ENCODE measurements at places on chromosomes 12 and 14.

- peak; percentile 32 for DNase-seq
- no peak overlapping the region for H3K4me3 ChIP-seq
- H3K36me3 ChIP-seq: no peaks in the 10 kb centered on the region
- no peaks in the 10 kb centered on the region for H3K4me1 ChIP-seq
Observed at GRCh38 chr12:27383429-27384260, 51.0 kb downstream of the BMAL2 start.

DNA sequence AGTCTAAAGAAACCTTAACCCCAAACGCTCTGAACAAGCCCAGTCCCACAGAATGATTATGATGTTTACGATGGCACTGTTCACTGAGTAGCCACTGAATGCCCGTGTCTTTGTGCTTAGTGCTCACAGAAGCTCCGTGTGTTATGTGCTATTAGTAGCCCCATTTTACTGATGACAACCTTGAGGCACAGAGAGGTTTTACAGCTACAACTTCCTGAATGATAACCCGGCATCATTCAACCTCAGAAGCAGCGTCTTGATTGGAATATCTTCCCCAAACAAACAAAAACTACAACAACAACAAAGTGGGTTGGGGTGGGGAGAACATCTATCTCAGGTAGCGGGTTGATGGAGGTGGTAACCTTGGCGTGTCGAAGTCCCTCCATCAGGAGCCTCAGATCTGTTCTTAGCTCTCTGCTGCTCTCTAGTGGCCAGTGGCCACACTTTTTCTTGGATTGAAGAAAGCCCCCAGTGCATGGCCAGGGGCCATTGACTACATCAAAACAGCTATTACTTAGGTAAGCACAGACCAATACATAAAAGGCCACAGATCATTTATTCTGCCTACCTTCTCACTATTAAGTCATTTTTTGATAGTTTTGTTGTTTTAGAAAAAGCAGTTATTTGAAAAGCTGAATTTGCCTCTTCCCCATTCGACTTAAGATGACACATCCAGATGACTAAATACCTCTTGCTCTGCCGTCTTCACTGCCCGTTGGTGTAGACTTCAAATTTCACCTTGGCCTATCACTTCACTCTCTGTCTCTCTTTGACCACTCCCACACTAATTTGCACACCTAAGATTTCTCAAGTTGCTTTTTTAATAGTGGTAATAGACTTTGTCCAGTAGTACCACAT, 376.9 kb downstream of the GALC start:
- no peak overlapping the region for H3K27ac ChIP-seq
- no peaks in the 10 kb centered on the region for H3K36me3 ChIP-seq
- H3K27me3 ChIP-seq: no peaks in the 10 kb centered on the region
- no peaks in the 10 kb centered on the region for H3K4me1 ChIP-seq
- DNase-seq: no peak

- H3K4me3 ChIP-seq: no peak overlapping the region
- no peaks in the 10 kb centered on the region for H3K4me1 ChIP-seq
- H3K27ac ChIP-seq: no peak overlapping the region
- H3K27me3 ChIP-seq: no peaks in the 10 kb centered on the region
- peaks cover 18% of the 10 kb centered on the region for H3K36me3 ChIP-seq
Observed at GRCh38 chr14:74697543-74697942, 15.3 kb downstream of the AREL1 start.

- H3K4me1 ChIP-seq: no peaks in the 10 kb centered on the region
- H3K4me3 ChIP-seq: no peak overlapping the region
- no peak for DNase-seq
- H3K27me3 ChIP-seq: no peaks in the 10 kb centered on the region
- H3K27ac ChIP-seq: no peak overlapping the region
Observed at GRCh38 chr12:2094597-2094996, 41.8 kb downstream of the CACNA1C start.

GRCh38 chr12:51326698-51327439, 2.9 kb upstream of the BIN2 start:
- peak overlapping the region; percentile 25 for H3K27ac ChIP-seq
- H3K4me3 ChIP-seq: no peak overlapping the region
- H3K36me3 ChIP-seq: peaks cover 9% of the 10 kb centered on the region
- peaks cover 73% of the 10 kb centered on the region for H3K4me1 ChIP-seq
- DNase-seq: no peak
- no peaks in the 10 kb centered on the region for H3K27me3 ChIP-seq

GRCh38 chr14:36942522-36943245, 229.7 kb downstream of the SLC25A21 start:
- no peaks in the 10 kb centered on the region for H3K36me3 ChIP-seq
- H3K27ac ChIP-seq: no peak overlapping the region
- DNase-seq: no peak
- no peaks in the 10 kb centered on the region for H3K27me3 ChIP-seq
- H3K4me1 ChIP-seq: no peaks in the 10 kb centered on the region

DNA sequence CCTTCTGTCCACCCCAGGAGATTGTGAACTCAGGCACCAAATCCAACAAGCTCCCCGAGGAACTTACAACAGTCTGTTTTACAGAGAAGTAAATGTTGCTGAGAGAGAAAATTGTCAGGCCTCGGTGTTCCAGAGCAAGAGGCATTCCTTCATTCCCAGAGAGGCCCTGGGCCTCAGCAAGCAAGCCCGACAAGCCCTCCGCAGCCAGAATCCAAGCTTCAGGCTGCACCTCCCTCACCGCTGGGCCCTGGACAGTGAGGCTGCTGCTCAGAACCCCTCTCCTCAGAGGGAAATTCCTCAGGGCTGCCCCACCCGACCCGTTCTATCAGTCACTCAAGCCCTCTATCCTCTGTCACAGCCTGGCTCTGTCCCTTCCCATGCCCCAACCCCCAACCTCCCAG, 56.4 kb downstream of the ZFP36L1 start:
- H3K4me1 ChIP-seq: peaks cover 45% of the 10 kb centered on the region
- H3K36me3 ChIP-seq: no peaks in the 10 kb centered on the region
- no peak overlapping the region for H3K27ac ChIP-seq
- DNase-seq: no peak
- no peaks in the 10 kb centered on the region for H3K27me3 ChIP-seq
- no peak overlapping the region for H3K4me3 ChIP-seq

GRCh38 chr12:131038961-131039950, 85.5 kb downstream of the ADGRD1 start:
- H3K36me3 ChIP-seq: no peaks in the 10 kb centered on the region
- H3K4me3 ChIP-seq: no peak overlapping the region
- no peak for DNase-seq
- no peaks in the 10 kb centered on the region for H3K27me3 ChIP-seq

GRCh38 chr12:104319918-104320626, 16.5 kb downstream of the EID3 start:
- H3K4me1 ChIP-seq: no peaks in the 10 kb centered on the region
- H3K27ac ChIP-seq: no peak overlapping the region
- no peak overlapping the region for H3K4me3 ChIP-seq
- H3K27me3 ChIP-seq: no peaks in the 10 kb centered on the region
- peaks cover 72% of the 10 kb centered on the region for H3K36me3 ChIP-seq
- DNase-seq: no peak

All from CD4-positive, alpha-beta T cell (primary cell).